H1 (cell line): ENCODE measurements at places on chromosomes 2 and 18.

- no peak overlapping the region for H3K27ac ChIP-seq
- no peaks in the 10 kb centered on the region; the same call in 1 of the 2 replicates for H3K4me1 ChIP-seq
- DNase-seq: no peak
- H3K27me3 ChIP-seq: no peaks in the 10 kb centered on the region
- H3K4me3 ChIP-seq: no peak overlapping the region
- H3K36me3 ChIP-seq: no peaks in the 10 kb centered on the region
These were observed 229.1 kb upstream of the RASGRP3 start for GRCh38 chr2:33247365-33247764.

DNA sequence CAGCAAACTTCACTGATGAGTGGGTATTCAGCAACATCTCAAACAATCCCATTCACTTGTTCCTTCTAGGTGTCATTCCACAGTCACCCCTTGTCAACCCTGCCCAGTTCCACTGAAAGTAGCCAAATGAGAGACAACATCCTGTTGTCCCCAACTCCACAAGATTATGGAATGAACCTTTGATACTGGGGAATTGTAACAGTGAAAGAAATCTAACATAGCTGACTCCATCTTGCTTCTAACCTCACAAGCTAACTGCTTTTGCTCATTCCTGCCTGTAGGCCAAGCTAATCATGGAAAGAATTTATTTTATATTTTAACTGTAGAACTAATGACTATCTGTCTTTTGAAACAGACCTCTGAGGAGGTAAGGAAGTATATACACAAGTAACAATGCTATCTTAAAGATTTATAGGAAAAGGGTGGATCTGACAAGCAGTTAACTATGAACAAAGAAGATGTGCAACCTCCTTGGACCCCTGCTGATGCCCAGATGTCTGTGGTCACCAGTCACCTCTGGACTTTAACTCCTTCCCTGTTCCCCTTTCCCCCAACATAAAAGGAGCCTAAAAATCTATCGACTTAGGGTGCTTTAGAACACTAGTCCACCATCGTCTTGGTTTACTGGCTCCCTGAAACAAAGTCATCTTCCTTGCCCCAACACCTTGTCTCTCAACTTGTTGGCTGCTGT is 6.9 kb upstream of the ANXA4 start:
- no peaks in the 10 kb centered on the region for H3K4me1 ChIP-seq
- no peaks in the 10 kb centered on the region for H3K36me3 ChIP-seq
- no peak overlapping the region for H3K4me3 ChIP-seq
- H3K27me3 ChIP-seq: no peaks in the 10 kb centered on the region
- no peak for DNase-seq

- H3K4me1 ChIP-seq: no peaks in the 10 kb centered on the region
- no peak overlapping the region for H3K4me3 ChIP-seq
These were observed 91.8 kb downstream of the MAP4K4 start for GRCh38 chr2:101788995-101789970.

DNA sequence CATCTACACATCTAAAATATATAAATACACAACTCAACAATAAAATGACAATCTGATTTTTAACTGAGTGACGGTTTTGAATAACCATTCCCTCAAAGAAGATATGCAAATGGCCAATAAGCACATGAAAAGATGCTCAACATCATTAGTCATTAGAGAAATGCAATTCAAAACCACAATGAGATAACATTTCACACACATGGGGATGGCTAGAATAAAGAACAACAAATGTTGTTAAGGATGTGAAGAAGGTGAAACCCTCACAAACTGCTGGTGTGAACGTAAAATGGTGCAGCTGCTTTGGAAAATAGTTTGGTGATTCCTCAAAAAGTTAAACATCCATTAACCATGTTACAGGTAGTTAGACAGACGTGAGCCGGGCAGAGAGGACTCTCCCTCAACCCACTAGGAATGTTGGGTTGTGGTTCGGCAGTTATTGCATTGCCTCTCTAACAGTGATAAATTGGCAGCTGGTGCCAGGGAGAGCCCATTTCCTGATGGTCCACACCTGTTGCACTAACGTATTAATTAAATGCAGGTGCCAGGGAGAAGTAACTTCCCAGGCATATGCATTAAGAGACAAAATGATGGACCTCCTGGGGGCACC is 22.3 kb upstream of the DUSP2 start:
- H3K4me1 ChIP-seq: no peaks in the 10 kb centered on the region
- H3K27me3 ChIP-seq: no peaks in the 10 kb centered on the region
- no peak for DNase-seq
- no peaks in the 10 kb centered on the region for H3K36me3 ChIP-seq

DNA sequence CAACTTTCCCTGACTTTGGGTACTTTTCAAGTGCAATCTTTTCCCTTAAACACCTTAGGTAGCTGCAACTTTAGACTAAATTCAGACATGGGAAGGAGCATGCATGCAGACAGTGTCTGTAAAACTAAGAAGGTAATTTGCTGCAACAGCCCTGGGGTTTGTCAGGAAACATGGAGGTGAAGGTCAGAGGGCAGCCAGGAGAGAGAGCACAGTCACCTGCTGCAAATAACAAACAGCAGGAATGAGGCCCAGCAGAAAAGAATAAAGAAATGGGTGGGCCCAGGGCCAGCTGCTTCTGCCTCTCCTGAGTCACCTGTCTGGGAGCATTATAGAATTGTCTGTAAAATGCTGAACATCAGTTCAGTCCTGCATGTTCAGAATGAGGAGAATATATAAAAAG is 35.2 kb downstream of the MTHFD2 start:
- no peak overlapping the region for H3K27ac ChIP-seq
- no peaks in the 10 kb centered on the region for H3K27me3 ChIP-seq
- DNase-seq: no peak
- H3K36me3 ChIP-seq: no peaks in the 10 kb centered on the region
- H3K4me1 ChIP-seq: no peaks in the 10 kb centered on the region; the same call in 1 of the 2 replicates

GRCh38 chr2:14756981-14757657 is 124.6 kb downstream of the LRATD1 start:
- H3K36me3 ChIP-seq: no peaks in the 10 kb centered on the region
- no peaks in the 10 kb centered on the region for H3K27me3 ChIP-seq
- no peak for DNase-seq
- no peak overlapping the region for H3K27ac ChIP-seq
- no peak overlapping the region for H3K4me3 ChIP-seq

DNA sequence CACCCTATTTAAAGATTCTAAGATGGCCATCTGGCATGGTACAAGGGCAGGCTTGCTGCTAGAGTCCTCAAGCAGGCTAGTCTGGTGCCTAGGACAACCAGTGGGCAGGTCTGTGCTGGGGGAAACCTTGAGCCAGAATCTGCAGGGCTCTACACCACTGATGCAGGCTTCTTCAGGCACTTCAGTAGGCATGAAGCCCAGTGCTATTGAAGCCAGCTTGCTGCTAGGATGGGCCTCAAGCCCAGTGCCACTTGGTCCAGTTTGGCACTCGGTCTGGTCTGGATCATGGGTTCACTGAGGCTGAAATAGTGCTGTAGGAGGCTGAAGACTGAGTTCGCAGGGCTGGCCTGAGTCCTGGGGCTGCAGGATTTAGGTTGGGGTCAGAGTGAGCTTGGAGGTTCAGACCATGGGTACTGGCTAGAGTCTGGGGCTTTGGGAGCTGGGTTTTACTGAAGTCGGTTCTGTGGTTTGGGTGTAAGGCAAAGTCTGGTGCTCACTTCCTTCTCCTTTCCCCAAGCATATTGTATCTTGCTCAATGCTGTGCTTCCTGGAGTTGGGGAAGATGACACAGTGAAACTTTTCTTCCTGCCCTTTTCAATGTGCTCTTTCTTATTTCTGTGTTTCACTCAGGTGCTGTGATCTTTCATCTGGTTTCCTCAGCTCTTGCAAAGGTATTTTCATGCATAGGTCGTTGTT is 41.2 kb downstream of the SP100 start:
- peaks cover 4% of the 10 kb centered on the region for H3K4me1 ChIP-seq
- no peak overlapping the region for H3K4me3 ChIP-seq
- no peaks in the 10 kb centered on the region for H3K27me3 ChIP-seq
- DNase-seq: no peak

GRCh38 chr2:36464006-36464721 is 108.6 kb downstream of the CRIM1 start:
- no peak overlapping the region for H3K4me3 ChIP-seq
- H3K4me1 ChIP-seq: peaks cover 33% of the 10 kb centered on the region
- H3K36me3 ChIP-seq: peaks cover 16% of the 10 kb centered on the region; the same call in 1 of the 2 replicates

DNA sequence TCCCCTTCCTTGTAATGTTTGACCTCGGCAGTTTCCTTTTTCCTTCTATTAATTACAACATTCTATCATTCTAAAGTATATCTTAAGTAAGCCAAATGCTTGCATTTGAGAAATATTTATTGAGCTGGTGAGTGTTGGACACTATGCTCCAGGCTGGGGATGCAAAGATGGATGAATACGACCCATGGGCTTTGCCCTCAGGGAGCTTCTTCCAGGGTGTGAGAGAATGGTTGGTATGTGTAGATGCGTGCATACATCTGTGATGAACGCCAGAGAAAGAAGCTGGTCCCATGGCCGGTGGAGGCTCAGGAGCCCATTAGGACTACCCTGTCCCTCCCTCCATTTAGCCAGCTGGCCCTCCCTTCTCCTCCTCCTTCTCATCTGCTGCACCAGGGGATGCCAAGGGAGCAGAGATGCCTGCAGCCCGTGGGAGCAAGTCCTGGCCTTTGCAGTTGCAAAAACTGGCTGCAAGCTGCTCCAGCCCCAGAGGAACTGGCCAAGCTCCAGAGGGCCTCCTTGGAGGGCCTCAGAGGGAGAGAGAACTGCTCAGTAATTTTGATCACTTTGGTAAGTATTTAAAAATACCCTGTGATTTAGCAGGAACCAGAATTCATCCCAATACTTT is 65.7 kb upstream of the FOSL2 start:
- no peaks in the 10 kb centered on the region for H3K27me3 ChIP-seq
- no peak for DNase-seq
- H3K36me3 ChIP-seq: no peaks in the 10 kb centered on the region
- H3K4me1 ChIP-seq: peaks cover 26% of the 10 kb centered on the region

- no peaks in the 10 kb centered on the region for H3K36me3 ChIP-seq
- H3K27ac ChIP-seq: no peak overlapping the region
- H3K4me1 ChIP-seq: peaks cover 6% of the 10 kb centered on the region
- no peaks in the 10 kb centered on the region for H3K27me3 ChIP-seq
These were observed 44.9 kb downstream of the DYSF start for GRCh38 chr2:71498261-71498701.

- H3K27ac ChIP-seq: no peak overlapping the region
- no peak overlapping the region for H3K4me3 ChIP-seq
- no peaks in the 10 kb centered on the region for H3K36me3 ChIP-seq
- H3K27me3 ChIP-seq: no peaks in the 10 kb centered on the region
- no peaks in the 10 kb centered on the region for H3K4me1 ChIP-seq
These were observed 825 bp upstream of the SCYGR1 start for GRCh38 chr2:227388537-227389011.

DNA sequence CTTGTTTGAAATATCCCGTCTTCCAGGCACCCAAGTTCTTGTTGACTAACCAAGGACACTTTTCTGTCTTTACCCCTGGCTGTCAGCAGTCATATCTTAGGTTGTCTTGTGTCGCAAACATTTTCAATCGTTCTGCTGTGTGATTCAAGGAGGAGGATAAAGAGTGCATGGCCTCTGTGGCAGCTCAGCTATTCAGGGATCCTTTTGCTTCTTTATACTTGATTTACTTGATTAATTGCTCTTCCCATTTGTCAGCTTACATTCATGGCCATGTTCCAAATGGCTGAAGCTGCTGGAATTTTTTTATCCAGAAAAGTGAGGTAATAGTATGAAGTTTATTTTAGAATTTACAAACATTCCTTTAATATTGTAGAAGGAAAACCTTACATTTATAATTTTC is 97.3 kb upstream of the FZD5 start:
- H3K36me3 ChIP-seq: no peaks in the 10 kb centered on the region
- no peak for DNase-seq
- no peaks in the 10 kb centered on the region for H3K27me3 ChIP-seq

GRCh38 chr2:95069465-95069864 is 44.0 kb downstream of the MAL start:
- no peak overlapping the region for H3K4me3 ChIP-seq
- H3K36me3 ChIP-seq: no peaks in the 10 kb centered on the region

DNA sequence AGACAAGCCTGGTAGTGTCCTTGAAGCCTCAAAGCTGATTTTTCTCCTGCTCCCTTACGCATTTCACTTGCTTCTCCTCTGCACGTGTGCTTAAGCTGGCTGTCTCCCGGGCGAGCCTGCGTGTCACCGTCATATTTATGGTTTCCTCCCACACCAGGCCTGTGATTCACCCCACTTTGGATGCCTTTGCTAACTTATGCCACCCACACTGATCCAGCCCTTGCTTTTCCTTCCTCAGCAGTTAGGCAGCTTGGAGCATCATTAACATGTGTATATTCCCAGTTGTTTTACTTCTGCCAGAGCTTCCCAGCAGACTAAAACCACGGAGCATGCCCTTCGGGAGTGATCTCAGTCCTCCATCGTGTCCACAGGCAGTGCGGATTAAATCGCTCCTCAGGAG is 2.2 kb downstream of the ST3GAL5 start:
- no peaks in the 10 kb centered on the region for H3K27me3 ChIP-seq
- H3K27ac ChIP-seq: no peak overlapping the region
- no peak for DNase-seq

GRCh38 chr2:52831216-52831615 is 936.4 kb upstream of the CHAC2 start:
- H3K4me3 ChIP-seq: no peak overlapping the region
- no peak for DNase-seq
- no peaks in the 10 kb centered on the region for H3K36me3 ChIP-seq
- H3K27ac ChIP-seq: no peak overlapping the region
- H3K4me1 ChIP-seq: no peaks in the 10 kb centered on the region

- 0 out of 2 replicates have a peak, but pooled peaks cover 3% of the 10 kb centered on the region for H3K4me1 ChIP-seq
- H3K4me3 ChIP-seq: no peak overlapping the region
These were observed 22.4 kb downstream of the TGFBRAP1 start for GRCh38 chr2:105307146-105307545.

DNA sequence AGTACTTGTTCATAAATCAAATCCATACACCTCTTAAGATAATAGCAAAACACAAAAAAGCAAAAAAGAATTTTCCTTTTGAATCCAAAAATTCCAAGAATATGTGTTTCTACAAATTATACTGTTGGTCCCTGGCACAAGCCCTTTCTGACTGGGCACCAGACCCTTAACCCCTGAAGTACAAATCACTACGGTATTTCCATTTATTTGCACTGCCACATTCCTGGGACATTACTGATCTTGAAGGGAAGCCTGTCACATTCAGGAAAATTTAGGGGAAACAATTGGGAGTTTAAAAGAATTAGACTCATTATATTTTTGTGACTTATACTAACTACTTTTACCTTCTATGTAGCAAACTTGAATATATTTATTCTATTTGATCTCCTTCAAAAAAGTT is 98.8 kb downstream of the ZNF521 start:
- H3K27me3 ChIP-seq: no peaks in the 10 kb centered on the region
- DNase-seq: no peak
- H3K4me3 ChIP-seq: no peak overlapping the region
- H3K4me1 ChIP-seq: no peaks in the 10 kb centered on the region
- H3K27ac ChIP-seq: no peak overlapping the region

- no peaks in the 10 kb centered on the region for H3K36me3 ChIP-seq
- H3K4me1 ChIP-seq: no peaks in the 10 kb centered on the region
- H3K27ac ChIP-seq: no peak overlapping the region
- no peak for DNase-seq
These were observed 48.4 kb downstream of the ATP8B1 start for GRCh38 chr18:57754577-57755338.

- H3K27ac ChIP-seq: no peak overlapping the region
- no peak for DNase-seq
- no peaks in the 10 kb centered on the region for H3K27me3 ChIP-seq
- H3K36me3 ChIP-seq: no peaks in the 10 kb centered on the region
- H3K4me3 ChIP-seq: no peak overlapping the region
- H3K4me1 ChIP-seq: no peaks in the 10 kb centered on the region
These were observed 373.7 kb downstream of the NR4A2 start for GRCh38 chr2:155958834-155959233.
